ENCODE measurements at places on chromosomes 4 and X.

DNA sequence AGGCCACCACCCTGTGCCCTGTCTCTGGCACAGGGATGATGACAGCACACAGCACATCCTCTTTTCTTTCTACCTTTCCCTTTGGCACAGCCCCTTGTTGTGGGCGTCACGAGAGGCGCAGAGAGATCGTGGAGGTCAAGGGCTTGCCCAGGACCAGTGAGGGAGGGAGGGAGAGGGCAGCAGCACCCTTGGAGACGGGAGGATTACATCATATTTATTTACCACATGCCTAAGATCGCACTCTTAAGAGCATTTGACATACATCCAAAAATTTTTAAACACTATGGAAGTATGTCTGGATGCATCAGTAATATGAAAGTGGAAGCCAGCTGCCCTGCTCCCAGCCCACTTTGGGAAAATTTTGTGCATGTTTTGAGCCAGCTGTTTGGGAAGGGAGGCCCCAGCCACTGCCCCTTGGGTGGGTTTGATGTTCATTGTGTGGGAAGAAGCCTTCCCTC is 12.7 kb downstream of the WFS1 start:
- no peak for DNase-seq

DNA sequence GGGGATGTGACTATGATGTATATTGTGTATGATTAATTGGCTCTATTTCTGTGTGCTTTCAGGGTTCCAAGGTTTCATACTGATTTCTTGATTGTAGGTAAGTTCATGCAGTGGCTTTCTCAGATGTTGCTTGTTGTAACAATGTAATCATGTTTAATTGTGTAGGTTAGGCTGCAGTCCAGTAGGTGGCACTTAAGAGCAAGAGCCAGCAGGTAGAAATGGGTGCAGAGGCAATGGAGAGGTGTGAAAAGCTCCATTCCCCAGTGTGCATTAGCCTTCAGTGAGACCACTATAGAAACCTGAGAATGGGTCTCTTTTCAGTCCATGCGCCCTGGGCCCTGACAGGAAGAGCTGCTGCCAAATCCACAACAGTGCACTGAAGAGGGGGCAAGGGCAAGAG is 28.2 kb downstream of the DCAF12L2 start:
- no peak for DNase-seq

- no peak for DNase-seq
Observed at GRCh38 chr4:125010796-125011503, 298.4 kb upstream of the ANKRD50 start.

DNA sequence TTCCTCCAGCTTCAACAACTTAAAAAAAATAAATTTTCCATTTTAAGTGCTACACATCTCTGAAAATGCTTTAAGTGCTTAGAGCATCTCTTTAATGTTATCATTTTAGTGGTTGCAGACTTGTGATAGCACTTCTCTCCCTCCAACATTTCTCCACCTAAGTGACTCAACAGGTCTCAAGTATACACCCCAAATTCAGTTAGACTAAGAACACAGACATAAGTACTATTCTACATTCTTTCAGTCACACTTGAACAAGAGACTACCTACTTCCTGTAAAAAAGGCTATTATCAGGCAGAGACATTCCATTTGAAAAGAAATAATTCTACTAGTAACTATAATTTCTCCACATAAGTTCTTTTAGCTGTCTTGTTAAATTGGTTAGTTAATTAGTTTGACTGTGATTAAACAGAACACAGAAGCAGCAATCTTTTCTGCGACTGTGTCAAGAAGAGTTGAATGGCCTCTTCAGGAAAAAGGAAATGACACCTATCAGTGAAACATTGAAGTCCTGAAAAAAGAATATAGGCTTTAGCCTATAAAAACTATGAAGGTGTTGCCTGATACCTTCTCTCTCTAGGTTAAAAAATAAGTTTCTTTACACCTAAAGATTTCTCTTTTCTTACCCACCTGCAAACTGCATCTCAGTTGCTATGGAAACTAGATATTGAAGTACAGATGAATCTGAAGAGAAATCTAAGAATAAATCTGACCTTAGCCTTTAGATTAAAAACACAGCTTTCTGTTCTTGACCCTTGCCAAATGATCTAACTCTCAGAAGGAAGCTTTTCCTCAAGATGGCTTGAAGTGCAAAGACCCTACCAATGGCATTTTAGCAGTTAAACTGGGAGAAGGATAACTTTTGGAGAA is 18.0 kb downstream of the NAF1 start:
- DNase-seq: no peak

DNA sequence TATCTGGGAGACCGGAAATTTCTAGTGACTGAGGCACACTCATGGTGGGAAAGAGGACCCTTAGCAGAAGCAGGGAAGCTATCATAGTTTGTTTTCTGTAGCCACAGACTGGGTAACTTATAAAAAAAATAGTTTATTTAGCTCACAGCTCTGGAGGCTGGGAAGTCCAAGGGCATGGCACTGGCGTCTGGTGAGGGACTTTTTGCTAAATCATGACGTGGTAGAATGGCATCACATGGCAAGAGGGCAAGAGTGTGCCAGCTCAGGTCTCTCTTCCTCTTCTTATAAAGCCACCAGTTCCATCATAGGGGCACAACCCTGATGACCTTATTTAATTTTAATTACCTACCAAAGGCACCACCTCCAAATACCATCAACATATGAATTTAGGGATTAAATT is 13.3 kb downstream of the APLN start:
- DNase-seq: no peak
